ENCODE measurements at places on chromosomes 13 and 19.
A peak's percentile ranks its signal among the peaks of the same experiment; 100 is the strongest.

DNA sequence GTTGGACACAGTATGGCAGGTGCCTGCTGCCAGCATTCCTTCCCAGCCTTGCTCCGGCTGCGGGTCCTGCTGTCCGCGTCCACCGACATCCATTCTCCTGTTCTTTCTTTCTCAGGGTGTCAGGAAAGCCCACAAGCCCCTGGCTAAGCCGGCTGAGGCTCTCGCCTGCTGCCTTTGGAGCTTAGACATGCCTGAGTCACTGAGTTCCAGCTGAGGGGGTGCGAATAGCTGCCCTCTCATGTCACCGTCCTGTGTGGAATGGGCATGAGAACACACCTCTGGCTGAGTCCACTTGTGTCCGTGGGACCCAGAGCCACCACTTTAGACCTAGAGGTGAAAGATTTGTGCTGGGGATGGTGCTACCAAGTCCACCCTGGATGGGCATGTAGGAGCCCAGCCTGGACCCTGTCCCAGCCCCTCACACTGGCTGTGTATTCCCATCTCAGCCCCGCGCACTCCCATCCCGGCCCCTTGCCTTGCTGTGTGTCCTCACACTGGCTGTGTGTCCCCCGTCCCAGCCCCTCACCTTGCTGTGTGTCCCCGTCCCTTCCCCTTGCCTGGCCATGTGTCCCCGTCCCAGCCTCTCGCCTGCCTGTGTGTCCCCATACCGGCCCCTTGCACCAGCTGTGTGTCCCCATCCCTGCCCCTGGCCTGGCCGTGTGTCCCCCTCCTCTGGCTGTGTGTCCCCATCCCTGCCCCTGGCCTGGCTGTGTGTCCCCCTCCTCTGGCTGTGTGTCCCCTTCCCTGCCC lies 24.6 kb upstream of the IRS2 start:
- no peak for DNase-seq

DNA sequence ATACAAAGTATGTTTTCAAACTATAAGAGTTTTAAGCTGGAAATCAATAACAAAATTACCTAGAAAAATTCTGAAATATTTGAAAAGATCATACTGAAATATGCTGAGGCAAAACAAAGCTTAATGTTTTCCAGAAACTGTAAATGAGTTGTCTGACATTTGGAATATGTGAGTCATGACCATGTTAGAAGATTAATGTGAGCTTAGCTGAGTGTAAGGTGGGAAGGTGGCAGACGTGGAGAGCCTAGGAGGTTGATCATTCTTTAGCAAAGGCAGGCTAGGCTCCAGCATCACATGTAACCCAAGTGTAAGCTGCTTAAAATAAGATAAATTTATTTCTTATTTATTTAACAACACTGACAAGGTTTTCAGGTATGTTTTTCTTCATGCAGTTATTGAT lies 2086.1 kb upstream of the PCDH20 start:
- no peak for DNase-seq

DNA sequence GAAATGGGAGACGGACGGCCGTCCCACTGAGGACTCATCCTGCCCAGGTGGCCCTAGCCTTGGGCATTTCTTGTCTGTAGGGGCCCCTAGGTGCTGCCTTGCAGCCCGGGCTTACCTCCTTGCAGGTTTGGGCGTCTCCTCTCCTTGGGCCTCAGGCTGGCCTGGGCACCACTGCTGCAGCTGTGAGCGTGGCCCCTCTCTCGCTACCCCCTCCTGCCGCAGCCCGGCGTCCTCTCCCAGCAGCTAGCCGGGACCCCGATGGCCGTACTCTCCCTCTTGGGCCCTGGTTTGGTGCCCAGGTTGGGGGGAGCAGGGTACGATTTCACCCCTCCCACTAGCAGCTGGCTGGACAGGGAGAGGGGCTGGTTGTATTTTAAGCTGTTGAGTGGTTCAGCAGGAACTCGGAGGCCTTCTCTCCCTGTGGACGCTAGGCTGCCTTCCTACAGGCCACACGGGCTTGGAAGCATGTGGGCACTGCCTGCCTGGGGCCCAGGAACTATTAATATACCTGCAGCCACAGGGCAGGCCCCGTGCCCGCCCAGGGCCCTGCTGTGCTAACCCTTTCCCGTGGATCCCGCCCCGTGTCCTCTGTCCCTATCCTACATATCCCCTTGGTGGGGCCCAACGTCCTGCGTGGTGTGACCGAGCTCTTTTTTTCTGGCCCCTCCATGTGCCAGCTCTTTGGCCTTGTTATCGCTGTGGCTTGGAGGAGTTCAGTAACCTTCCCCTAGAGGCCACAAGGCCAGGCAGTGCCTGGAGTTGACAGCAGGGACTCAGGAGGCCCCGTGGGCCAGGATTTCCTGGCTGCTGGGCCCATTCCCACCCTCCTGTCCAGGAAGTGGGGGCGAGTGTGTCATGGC lies 11.7 kb downstream of the NDUFB7 start:
- DNase-seq: no peak

DNA sequence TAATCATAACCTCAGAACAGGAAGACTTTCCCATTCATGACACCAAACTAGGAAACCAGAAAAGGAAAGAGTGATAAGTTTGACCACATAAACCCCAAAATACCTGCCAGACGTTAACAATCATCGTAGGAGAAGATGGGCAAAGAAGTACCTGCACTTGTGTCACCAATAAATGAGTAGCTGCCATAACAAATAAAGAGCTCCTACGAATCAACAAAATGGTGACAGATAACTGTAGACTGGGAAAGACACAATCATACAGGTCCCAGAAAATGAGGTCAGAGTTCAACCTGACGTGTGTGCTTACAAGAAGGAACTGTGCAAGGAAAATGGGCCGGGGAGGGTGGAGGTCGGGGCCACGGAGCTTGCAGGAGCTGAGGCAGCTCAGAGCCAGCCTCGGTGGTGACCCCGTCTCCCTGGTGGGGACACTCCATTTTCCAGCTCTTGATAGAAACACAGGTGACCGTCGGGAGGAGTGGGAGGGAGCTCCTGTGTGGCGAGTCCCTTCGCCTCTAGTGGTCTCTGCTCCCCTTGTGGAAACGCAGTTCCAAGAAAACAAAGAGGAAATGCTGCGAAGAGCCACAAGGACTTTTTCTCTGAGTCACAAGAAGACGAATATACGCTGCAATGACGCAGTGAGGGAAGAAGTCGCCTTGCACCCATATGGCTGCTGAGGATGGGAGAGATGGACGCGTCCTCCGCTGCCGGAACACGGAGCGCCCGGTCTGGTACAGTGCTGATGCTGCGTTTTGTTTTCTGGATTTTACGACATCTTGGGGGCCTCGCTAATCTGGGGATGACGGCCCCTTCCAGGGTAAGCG lies 9.5 kb downstream of the PIP5K1C start:
- no peak for DNase-seq

DNA sequence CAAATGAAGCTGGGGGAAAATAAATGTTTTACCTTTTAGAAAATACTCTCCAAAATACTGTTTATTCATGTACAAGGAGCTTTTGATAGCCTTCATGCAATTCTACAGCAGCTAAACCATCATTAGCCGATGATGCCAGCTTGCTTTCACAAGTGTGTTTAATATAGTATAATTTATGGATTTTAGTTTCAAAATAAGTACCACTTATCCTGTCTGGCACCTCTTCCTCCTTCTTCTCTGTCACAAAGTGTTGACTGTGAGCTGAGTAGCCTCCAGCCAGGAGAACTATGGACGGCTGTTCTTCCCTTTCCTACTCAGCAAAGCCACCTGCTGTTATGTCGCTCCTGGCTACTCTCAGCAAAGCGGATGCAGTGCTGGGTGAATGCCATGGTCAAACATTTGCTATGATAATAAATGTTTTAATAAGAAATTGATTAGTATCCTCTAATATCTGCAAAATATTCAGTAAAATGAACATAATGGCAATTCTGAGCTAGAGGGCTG lies 238.2 kb downstream of the LIG4 start:
- DNase-seq: no peak

DNA sequence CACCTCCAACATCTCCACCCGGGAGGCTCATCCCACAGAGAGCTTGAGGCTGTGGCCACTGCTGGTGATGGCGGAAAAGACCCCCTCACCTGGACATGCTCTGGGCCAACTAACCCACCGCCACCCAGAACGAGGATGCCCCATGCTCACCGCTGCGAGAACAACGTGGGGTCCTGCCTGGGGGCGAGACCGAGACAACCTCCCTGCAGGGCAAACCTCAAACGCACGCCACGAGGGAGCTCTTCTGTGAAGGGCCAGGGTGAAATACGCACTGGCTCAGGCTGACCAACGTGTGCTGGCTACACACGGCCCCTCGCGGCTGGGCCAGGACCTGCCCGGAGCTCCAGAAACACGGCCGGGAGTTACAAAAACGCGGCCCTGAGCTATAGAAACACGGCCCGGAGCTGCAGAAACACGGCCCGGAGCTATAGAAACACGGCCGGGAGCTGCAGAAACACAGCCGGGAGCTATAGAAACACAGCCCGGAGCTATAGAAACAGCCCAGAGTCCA lies 19.0 kb upstream of the PLPP2 start:
- DNase-seq: no peak

- no peak for DNase-seq
Measured at GRCh38 chr19:49875857-49876421, 1.2 kb downstream of the AKT1S1 start.

GRCh38 chr19:31334849-31335624 lies 14.2 kb downstream of the TSHZ3 start:
- no peak for DNase-seq

GRCh38 chr19:2468596-2468995 lies 7.3 kb upstream of the GADD45B start:
- no peak for DNase-seq

DNA sequence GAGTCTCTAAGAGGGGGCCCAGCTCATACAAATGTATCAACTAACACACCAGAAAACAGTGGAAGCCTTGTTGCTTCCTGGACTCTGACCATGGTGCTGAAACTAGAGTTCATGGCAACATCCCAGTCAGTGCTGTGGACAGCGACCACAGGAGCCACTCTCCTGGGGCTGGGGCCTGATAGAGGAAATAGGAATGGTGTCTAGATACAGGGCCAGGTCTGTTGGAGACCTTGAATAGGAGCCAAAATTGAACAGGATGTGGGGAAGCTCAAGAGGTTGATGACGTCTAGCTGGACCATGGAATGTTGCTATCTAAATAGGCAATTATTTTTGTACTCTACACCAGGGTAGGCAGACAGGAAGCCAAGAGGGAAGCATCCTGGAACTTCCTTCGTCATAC lies 21.7 kb downstream of the LILRB4 start:
- DNase-seq: peak; percentile 60

DNA sequence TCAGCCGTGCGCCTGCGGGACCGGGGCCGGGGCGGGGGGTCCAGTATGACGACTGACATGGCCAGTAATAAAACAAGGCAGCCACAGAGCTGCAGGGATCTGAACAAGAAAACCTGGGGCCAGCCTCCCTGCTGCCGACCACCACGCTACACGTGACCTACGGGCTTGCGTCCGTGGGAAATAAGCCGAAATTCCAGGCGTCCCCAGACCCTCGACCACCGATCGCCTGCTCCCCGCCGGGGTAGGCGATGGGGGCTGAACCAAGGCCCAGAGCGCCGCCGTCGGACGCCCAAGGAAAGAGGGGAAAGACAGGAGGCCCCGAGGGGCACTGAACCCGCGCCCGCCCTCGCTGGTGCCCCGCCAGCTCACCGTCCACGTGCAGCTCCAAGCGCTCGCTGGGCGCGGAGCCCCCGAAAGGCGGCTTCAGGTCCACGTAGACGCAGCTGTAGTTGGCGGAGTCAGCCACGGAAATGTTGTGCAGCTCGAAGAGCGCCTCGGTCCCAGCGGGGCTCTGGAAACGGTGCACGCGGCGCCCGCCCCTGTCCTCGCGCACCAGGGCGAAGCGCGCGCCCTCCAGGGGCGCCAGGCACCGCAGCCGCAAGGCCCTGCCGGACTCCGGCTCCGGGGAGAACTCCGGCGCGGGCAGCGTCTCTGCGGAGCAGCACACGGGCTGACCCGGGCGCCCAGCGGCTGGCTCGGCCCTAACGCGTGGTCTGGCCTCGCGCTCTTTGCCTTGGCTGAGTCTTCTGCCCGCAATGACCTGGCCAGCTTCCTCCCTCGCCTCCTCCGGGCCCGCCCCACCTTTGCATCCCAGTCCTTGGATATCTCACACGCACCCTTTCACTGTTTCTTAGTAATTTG lies 3.1 kb downstream of the A1BG start:
- DNase-seq: no peak

DNA sequence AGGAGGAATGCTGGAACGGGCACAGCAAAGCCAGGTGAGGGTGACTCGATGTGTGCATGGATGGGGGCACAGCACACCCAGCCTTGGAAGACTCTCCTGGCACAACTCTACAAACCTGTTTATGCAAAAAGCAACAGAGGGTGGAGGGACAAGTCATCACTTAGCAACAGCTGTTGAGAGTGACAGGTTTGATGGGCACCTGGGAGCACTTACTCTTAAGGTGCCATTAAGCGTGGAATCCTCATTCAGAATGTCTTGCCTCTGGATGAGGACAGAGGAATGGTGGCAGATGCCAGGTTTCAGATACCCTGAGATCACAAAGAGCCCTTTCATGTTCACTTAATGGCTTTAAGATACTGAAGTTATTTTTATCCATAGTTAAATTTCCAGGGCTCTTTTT lies 97.0 kb downstream of the DCT start:
- DNase-seq: no peak

GRCh38 chr19:36031308-36031707 lies 1.4 kb downstream of the CLIP3 start:
- no peak for DNase-seq

- no peak for DNase-seq
Measured at GRCh38 chr19:57537953-57538547, 10.9 kb downstream of the ZNF549 start.

DNA sequence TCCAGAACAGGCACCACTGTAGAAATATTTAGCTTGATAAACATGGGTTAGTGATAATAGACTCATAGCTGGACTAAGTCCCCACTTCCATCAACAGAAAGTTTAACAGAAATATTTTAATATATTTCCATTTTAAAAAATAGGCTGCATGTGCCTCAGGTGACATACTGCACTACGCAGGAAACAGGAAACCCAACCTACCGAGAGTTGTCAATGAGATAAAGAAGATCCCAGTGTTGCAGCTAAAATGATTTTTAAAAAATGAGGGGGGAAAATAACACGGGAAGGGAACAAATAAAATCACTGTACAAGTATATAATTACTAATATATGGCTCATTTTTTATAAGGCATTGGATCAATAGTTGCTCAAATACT lies 154.8 kb downstream of the TBC1D4 start:
- DNase-seq: no peak

- DNase-seq: no peak
Measured at GRCh38 chr13:35965226-35965927, 165.8 kb downstream of the DCLK1 start.

DNA sequence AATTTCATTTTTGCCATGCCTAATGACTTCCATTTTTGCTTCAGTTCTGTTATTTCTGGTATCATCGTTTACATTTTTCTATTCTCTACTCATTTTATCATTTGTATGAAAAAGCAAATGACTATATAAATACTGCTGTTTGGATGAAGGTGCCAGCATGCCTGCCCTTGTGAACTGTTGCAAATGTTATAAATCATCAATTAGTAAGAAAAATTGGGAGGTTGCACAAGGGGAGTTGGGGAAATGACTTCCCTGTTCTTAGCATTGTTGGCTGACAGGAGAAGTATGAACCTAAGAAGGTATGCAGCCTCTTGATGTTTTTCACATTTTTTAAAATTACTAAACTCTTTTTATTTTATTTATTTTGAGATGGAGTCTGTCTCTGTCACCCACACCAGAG lies 15.1 kb downstream of the SAFB start:
- DNase-seq: no peak
